ENCODE measurements at places on chromosomes 5 and 9.

GRCh38 chr9:97518909-97519307 is 17.4 kb downstream of the TMOD1 start:
- no peak for DNase-seq

GRCh38 chr5:150006318-150006717 is 5.8 kb downstream of the HMGXB3 start:
- no peak for DNase-seq

DNA sequence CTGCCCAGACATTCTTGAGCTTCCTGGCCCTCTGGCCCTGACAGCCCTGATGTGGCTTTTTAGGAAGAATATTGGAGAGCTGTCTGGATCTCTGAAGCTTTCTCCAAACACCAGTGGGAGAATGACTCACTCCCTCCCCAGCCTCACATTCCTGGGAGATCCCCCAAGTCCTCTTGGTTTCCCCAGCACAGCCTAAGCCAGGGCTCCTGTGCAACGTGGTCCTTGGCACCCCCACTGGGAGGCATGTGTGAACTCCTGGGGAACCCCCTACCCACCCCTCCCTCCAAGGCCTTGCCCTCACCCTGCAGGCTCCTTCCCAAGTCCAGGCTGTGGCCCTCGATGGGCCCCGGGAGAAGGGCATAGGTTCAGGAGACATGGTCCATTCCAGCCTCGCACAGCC is 12.7 kb downstream of the GLIPR2 start:
- DNase-seq: no peak

DNA sequence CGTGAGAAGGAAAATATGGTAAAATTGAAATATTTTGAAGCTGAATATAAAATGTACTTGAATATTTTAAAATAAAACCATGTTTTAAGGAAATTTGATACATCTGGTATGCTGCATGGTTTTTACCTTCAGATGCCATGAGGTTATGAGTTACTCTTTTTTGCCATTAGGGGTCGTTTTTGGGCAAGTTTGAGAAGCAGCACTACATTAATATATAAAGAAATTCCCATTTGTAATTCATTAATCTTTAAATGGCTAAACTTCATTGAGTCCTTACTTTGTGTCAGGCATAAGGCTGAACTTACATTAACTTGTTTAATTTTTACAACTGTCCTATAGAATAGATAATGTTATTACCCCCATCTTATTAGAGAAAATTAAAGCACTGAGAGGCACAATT is 152.3 kb downstream of the KDM4C start:
- DNase-seq: no peak

GRCh38 chr5:39422036-39422606 is 2.7 kb downstream of the DAB2 start:
- DNase-seq: no peak

- DNase-seq: no peak
These were observed 4.8 kb upstream of the IER5L start for GRCh38 chr9:129182625-129183494.

- no peak for DNase-seq
These were observed 114.0 kb downstream of the KCNIP1 start for GRCh38 chr5:170617533-170618490.

DNA sequence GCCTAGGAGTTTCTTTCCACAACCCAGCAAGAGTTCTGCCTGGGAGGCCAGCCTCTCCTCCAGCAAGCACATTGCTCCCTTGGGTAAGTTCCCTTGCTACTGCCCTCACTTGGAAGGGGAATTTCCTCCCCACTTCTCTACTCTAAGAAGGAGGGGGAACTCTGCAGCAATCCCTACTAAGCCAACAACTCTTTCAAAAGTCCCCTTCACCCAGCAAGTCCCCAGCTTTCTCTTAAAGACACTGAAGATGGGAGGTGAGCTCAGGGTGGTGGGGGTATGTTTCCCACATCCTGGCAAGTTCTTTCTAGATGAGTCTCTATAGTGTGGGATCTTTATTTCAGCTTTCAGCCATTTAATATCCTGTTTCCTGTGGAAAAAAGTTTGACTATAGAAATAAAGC is 49.0 kb downstream of the PDE8B start:
- no peak for DNase-seq

GRCh38 chr5:164573397-164573796 is 1068.0 kb downstream of the MAT2B start:
- no peak for DNase-seq

- DNase-seq: no peak
These were observed 4.3 kb downstream of the CD14 start for GRCh38 chr5:140628711-140629110.

DNA sequence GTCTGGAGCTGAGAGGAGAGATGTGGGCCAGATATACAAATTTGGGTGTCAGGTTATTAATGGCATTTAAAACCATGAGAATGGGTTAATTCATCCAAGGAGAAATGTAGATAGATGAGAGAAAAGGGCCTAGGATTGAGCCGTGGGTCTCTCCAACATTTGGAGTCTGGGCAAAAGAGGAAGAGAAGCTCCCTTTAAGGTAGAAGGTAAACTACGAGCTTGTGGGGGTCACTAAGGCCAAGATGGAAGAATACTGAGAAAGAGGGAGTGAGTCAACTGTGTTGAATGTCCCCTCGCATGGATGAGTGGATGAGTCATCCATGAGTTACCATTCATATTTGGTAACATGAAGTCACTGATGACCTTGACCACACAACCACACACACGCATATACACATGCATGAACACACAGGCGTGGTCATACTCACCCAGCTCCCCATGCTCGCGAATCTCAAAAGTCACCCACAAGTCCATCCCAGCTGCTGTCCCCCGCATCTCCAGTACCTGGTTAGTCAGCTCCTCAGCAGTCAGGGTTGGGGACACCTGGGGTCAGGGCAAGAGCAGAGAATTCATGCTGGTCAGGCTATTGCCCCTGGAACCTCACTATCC is 6.8 kb upstream of the FCHSD1 start:
- DNase-seq: no peak

GRCh38 chr9:209143-209758 is 5.4 kb upstream of the DOCK8 start:
- no peak for DNase-seq

- DNase-seq: no peak
These were observed 101.7 kb upstream of the TLE1 start for GRCh38 chr9:81791076-81791475.

- no peak for DNase-seq
These were observed 3.5 kb downstream of the DMXL1 start for GRCh38 chr5:119074419-119074818.
